Left renal pelvis (tissue), 4 donors: ENCODE measurements at places on chromosomes 3 and 15.

- no peak for DNase-seq
Measured at GRCh38 chr15:52798529-52799101, 8.5 kb upstream of the ONECUT1 start.

DNA sequence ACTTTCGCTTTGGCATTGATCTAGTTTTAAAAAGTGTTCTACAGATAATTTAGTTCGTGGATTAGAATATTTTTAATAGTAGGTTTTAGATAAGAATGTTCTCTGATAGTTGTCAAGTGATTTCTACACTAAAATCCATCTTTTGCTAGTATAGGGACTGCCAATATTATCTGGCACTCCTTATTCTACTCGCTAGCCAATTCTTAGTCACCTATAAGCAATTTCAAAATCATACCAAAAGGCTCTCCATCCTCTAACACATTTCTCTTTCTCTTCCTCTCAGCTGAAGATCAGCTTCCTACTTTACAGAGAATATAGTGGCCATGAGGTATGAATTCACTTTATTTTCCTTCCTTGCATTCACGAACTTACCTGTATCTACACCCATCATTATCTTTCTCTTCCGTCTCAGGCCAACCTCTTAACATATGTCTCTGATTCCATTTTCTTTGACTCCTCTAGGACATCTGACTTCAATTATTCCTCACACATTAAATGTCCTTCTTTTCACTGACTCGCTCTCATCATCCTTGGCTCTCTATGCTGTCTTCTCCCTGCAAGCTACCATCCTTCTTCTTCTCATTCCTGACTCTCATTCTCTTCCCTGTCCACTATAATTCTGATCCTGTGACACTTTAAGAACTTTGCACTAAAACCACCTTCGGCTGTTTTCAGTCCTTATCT is 35.5 kb downstream of the C3orf80 start:
- no peak for DNase-seq

DNA sequence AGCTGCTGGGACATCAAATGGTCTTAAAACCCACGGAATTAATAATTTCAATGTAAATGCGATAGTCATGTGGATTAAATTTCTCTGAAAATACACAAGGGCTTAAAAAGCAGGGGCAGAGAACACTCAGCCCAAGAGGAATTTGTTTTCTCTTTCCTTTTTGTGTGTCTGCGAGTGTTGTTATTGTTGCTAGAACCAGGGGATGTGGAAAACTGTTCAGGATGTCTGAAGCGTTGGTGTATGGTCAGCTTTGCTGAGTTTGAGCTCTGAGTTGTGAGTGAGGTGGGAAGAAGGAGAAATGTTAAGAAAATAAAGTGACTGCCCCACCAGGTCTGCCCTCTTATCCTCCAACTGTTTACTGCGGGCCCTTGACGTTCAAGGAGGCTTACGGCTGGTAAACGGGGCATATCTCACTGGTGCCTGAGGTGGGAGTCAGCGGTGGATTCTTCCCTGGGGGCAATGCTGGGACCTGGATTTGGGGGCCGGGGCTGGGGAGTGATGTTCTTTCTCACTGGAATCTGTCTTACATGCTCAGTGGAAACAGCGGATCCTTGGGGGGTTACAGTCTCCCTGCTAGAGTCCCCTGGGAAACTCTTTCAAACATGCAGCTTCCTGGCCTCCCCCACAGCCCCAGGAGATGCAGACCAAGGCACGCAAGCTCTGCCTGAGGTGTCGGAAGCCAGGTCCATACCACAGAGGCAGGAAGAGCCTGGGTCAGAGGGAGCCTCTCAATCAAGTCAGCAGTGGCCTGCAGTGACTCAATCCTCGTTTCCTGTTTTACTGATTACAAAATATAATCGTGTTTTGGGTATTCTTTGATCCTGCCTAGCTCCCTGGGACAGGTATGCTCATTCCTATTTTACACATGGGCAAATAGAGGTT is 41.8 kb downstream of the ITGA11 start:
- no peak for DNase-seq

GRCh38 chr15:85154061-85154460 is 172.4 kb downstream of the PDE8A start:
- DNase-seq = no peak

DNA sequence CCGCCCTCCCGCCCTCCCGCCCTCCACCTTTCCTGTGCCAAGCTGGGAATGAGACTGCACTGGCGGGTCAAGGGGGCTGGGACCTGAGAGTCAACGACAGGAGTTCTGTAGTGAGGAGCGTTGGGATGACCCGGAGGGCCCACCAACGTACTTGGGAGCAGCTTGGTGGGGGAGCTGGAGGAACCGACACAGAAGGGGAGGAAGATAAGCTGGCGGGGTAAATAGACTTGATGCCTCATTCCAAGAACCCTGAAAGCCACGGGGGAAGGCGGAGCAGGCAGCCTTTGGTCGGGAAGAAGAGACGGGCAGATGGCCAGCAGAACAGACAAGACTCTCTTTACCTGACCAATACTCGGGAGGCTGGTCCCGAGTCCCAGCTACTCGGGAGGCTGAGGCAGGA is 277 bp downstream of the FMN1 start:
- DNase-seq = no peak

- no peak for DNase-seq
Measured at GRCh38 chr15:41512940-41513505, 604 bp downstream of the LTK start.

DNA sequence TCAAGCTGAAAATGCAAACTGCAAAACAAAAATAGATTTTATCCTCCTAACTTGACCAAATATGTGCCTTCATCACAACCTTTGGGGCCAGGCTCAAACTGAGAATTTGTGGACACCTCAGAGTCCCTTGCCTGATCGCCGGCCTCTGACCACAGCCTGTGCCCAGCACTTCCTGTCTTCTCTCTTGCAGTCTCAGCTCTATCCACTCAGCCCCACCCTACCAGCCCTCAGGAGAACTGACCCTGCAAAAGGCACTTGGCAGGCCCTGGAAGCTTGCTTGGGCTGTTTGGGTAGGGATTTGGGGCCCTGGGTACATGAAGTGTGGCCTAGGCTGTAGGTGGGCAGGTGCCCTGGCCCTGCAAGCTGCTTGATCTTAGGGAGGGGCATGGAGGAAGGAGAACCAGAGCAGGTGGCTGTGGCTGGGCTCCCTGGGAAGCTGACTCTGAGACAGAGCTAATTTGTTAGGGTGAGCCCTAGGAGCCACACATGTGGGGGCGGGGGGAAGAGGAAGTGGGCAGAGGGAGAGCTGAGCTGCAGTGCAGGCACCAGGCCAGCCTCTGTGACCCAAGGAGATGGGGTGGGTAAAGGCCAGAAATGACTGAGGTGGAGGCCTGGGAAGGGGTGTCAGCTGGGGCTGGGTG is 8.6 kb downstream of the CLEC3B start:
- no peak for DNase-seq

GRCh38 chr3:169836078-169836941 is 23.6 kb upstream of the LRRC34 start:
- DNase-seq = no peak

GRCh38 chr15:90582553-90582952 is 52.8 kb downstream of the CRTC3 start:
- no peak for DNase-seq
